Ureter (tissue), 1 donor: ENCODE measurements at places on chromosomes 1 and 21. TPM values are rescaled to one million over a fixed set of nuclear protein-coding genes. Genes with fewer than 3 reads are reported as not detected.
A peak's percentile ranks its signal among the peaks of the same experiment; 100 is the strongest.

DNA sequence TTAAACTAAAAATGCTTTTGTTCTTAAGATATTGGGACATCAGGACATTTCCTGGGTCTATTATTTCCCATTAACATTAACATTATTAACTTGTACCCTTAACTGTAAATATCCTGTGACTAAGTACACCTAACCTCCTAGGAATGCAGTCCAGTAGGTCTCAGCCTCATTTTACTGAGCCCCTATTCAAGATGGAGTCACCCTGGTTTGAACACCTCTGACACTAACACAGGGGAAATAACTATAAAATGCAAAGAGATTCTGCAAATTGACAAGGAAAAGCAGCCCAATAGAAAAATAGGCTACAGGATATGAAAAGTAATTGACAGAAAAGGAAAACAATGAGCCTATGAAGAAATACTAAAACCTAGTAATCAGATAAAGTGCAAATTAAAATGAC, 11.6 kb upstream of the NCMAP start:
- no peak for DNase-seq

Gene KRTAP19-1
- not detected for total RNA-seq

DNA sequence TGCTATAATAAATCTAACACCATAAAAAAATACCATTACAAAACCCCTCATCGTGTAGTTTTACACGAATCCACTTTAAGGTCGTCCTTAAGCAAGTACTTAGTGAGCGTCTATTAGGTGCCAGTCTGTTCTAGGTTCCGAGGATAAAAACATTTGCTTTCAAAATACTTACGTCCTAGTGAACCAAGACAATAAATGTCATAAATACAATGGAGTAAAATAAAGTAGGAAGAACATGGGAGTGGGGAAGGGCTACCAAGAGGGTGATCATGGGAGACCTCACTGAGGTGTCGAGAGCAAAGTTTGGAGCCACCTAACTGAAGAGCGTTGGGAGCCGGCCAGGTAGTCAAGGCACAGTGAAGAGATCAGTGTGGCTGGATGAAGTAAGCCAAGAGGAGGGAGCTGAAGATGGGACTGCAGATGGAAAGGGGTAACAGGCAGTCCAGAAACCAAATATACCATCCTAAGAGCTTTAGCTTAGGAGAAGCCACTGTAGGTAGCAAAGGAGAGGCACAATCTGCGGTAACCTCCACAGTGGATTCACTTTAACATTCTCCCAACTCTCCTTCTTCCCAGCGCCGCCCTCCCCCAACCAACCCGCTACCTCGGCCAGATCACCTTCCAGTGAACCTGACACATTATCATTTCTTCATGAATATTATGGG, 684 bp downstream of the LTN1 start:
- DNase-seq: no peak

Gene NBPF26
- 31.7 TPM for total RNA-seq

DNA sequence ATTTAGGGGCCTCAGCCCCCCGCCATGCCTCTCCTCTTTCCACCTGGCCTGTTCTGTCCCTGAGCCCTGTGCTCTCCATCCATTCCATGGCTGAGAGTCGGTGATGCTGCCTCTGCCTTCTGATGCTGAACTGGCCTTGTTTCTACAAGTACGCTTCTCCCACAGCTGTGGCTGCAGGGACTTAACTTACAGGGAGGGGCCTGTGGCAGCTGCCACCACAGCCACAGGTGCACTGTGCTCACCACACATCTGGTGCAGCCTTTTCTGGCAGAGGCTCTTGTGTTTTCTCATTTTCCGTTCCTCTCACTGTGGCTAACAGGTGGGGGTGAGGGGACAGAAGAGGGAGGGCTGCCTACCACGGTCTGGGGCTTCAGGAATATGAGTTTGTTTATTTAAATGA, 4.2 kb downstream of the FMO1 start:
- no peak for DNase-seq

- no peak for DNase-seq
Measured at GRCh38 chr1:241654019-241654418, 1.9 kb downstream of the WDR64 start.

GRCh38 chr1:49651136-49651535, 372.6 kb downstream of the AGBL4 start:
- DNase-seq: no peak

- no peak for DNase-seq
Measured at GRCh38 chr1:114618606-114619005, 37.2 kb upstream of the BCAS2 start.

DNA sequence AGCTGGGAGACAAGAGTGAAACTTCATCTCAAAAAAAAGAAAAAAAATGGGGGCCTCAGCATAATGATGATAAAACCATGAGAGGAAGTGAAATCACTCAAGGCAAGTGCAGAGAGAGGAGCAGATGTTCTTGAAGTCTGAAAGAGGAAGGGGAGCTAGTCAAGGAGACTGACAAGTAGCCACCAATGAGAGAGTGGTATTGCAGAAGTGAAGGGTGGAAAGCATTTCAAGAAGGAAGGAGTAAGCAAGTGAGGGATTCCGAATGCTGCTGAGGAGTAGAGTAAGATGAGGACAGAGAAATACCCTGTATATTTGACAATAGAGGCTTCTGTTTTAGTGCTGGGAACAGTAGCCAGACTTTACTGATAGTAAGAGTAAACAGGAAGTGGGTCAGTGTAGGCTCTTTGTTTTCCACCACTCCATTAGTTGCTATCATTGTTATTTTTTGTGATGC, 2.9 kb downstream of the TATDN3 start:
- DNase-seq: no peak

DNA sequence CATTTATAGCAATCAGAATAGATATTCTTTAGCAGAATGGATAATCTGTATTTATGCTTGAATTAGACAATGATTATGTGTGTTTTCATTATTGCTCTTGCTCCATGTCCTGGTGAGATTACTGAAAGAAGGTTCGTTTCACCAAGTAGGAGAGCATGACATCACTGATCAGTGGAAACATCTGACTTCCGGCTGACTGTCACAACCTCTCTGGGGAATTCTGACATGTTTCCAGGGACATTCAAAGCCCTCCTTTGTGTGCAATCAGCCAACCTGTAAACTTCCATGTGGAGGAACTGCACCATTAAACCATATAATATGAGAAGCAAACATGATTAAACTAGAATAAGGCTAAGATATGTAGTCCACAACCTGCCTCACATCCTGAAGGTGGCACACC, 424.8 kb upstream of the ADGRL4 start:
- DNase-seq: no peak

Gene E2F2
- 0.52 TPM for total RNA-seq

Gene TMEM269
- total RNA-seq: 0.18 TPM

DNA sequence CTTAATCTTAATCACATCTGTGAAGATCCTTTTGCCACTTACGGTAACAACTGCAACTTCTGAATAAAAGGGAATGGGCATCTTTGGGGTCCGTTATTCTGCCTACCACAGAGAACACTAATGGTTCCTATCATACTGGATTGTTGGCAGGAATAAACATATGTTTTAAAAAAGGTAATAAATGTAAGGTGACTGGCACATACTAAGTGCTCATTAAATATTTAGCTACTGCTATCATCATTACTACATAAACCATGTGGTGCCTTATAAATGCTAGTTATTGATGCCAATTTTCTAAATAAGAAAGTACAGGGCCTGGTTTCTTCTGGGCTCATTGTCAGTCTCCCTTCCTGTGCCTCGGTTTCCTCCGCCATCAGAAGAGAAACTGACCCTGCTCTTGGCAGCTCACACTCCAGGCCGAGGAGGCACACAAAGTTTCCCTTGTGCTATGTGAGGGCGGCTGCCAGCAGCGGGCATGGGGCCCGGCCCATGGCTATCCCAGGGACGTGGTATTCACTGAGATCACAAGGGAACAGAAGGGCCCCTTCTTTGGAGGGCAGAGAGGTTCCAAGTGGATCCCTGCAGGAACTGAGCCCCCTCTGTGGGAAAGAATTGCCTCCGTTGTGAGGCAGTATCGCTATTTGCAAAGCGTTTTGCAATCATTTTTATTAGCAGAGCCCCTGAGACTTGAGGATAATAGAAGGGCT, 26.2 kb downstream of the NAV1 start:
- DNase-seq: no peak

Gene ADPRS
- total RNA-seq: 24.1 TPM

DNA sequence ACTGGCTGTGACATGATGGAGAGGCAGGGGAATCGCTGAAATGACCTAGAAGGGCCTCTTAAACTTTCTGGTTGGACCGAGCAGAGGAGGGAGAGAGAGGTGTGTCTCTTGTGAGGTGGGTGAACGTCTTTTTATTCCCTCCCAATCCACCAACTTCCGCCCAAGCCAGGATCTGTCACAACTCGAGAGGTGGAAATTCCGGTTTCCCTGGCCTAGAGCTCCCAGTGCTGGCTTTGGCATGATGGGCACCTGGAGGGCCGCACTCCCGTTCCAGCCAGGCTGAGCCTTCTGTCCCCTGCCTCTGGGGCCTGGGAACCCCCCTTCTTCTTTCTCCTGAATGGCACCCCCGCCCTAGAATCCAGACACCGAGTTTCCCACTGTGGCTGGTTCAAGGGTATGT, at the start of gene SEMA4A:
TSS of gene SEMA4A (plus strand) at position 224 of the 400 bp plus-strand sequence. CDS start 994 bp downstream, outside the sequence.
- peak; percentile 87 for DNase-seq

DNA sequence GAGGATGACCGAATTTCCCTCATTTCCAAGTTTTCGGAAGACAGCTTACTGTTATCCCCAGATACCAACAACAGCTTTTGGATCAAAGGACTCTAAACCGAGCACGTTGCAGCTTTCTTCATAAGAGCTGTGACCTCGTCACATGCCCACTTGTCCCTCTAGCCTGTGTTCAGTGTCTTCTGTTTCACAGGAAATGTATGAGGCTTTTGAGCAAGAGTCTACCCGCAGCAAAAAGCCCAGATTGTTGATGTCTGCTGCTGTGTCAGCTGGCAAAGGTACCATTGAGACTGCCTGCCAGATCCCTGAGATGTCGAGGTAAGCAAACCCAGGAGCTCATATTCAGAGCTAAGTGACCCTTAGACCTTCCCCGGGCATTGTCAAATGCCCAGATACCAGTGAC, 24.1 kb downstream of the CHI3L2 start:
- no peak for DNase-seq

Gene MIS18A
- 7.6 TPM for total RNA-seq

DNA sequence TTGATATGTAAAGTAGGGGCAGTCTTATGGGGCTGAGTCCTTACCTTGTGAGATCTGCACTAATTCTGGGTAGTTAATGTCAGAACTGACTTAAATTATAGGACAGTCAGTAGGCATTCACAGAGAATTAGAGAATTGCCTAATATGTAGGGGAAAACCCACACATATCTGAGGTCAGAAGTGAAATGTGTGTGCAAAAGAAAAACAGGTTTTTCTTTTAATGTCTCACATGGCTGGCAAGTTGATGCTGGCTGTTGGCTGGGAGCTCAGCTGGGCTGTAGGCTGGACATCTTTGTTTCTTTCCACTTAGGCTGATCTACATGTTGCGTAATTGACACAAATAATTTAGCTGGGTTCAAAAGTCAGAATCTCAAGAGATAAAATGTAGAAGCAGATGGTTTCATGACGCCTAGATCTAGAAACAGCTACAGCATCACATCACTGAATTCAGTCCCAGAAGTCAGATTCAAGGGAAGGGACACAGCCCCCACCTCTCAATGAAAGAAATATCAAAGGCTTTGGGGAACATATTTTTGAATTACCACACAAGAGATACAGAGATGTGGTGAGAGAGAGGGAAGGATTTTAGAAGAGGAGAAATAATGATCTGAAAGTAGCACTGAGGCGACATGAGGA, 98.9 kb downstream of the TNFSF18 start:
- peak; percentile 47 for DNase-seq

DNA sequence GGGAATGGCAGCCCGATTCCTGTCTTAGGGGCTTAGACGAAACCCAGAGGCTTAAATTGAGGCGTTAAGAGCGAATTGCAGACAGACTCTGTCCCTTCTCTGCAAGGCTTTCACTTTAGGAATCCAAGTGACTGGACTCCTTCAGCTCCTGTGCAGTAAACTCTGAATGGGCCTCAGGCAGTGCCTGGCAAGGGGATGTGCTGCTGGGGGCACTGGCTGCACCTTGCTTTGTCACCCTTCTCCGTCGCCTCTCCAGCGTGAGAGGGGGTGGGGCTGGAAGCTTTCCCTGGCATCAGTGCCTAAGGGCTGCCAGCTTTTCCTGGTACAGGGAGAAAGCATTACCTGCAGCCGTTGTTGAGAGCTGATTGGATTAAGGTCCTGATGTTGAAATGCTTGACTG, 39.9 kb upstream of the NFASC start:
- no peak for DNase-seq

DNA sequence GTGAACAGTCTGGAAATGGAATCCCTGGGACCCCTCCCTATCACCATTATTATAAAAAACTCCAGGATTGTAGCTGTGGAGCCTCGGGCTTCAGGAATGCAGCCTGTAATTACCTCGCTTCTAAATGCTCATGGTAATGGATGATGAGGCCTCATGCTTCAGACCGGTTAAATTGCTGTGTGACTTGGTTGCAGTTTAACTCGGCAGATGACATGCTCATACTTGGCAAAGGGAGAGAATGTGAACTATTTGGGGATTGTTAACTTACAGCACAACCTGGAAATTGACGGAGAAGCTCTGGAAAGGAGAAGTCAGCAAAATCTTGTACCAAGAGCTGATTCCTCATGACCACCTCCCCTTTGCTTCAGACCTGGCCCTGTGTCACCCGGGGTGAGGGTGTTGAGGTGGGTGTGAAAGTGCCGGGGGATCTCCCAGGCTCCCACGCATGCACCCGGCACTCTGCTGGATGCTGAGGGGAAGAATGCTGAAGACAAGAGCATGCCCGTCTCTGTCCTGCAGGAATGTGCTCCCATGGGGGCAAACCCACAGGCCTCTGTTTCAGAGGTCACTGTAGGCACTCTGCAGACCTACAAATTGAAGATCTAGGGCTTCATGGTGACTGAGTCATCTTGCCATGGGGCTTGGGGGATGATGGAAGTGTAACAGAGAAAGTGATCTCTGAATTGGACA, 364.8 kb downstream of the RPS6KC1 start:
- DNase-seq: no peak

- no peak for DNase-seq
Measured at GRCh38 chr21:15794277-15794912, 64.6 kb downstream of the USP25 start.
